ENCODE measurements at places on chromosomes 16 and 17.

GRCh38 chr16:23691483-23692189 is 12.9 kb downstream of the PLK1 start:
- no peak for DNase-seq

- no peak for DNase-seq
Observed at GRCh38 chr17:39629494-39629880, 2.7 kb downstream of the PPP1R1B start.

DNA sequence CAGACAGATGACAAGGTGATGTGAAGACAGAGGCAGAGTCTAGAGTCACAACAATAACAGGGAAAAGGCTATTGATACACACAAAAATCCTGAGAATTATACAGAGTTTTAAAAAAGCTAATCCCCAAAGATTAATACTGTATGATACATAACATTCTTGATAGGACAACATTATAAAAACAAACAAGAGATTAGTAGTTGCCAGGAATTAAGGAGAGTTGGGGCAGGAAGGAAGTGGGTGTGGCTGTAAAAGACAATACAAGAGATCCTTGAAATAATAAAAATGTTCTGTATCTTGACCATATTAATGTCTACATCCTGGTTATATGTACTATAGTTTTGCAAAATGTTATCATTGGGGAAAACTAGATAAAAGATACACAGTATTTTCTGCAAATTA is 309.5 kb upstream of the PMFBP1 start:
- no peak for DNase-seq

DNA sequence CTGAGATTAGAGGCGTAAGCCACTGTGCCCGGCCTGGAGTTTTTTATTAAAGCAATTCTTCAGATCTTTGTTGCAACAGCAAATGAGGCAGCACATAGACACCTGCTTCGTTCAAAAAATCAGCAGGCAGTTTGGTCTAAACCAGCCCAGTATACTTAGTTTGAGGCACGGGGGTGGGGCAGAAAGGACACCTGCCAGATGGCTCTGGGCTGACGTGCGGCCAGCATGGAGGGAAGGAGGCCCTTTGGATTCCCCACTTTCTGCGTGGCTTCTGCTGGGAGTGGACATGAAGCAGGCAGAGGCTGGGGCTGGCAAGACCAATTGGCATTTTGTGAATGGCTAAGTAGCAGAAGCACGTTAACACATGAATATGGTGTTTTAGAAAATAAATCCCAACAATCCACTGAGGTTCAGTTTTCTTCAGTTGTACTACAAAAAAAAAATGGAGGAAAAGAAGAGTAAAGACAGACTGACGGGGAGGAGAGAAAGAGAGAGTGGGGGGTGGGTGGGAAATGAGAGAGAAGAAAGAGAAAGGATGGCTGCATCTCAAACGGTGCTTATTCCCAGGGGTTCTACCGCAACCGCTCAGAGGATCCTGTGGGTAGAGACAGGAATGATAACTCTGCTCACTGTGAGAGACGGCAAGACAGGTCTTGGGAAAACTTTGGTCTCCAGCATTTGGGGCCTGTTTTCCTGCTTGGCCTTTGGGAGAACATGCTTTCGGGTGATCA is 16.3 kb downstream of the C16orf46 start:
- DNase-seq: no peak

DNA sequence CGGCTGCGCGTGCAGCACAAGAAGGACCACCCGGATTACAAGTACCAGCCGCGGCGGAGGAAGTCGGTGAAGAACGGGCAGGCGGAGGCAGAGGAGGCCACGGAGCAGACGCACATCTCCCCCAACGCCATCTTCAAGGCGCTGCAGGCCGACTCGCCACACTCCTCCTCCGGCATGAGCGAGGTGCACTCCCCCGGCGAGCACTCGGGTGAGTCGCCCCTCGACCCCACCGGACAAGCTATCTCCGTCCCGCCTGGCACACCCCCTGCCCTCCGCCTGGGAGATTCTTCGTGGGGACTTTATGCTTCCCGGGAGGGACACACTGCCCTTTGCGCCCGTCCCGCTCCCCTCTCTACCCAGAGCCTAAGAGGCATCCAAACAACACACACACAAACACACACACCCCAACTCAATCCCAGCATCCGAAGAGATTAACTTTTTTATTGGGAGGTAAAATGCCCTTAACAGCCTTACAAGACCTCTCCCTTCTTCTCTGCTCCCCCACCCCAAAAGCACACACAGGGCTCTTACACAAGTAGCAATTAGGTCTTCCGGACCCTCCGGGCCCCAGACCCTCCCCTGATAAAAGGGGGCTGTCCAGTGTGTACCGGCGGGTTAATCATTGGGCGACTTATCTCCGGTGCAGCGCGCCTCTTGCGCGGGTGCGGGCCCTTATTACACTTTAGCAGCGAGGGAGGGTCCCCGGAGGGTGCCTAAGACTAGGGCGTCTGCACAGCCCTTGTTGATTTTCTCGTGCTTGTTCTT is 2.1 kb downstream of the SOX9 start:
- DNase-seq: no peak

- no peak for DNase-seq
Observed at GRCh38 chr17:68514831-68515635, 2.8 kb downstream of the PRKAR1A start.

DNA sequence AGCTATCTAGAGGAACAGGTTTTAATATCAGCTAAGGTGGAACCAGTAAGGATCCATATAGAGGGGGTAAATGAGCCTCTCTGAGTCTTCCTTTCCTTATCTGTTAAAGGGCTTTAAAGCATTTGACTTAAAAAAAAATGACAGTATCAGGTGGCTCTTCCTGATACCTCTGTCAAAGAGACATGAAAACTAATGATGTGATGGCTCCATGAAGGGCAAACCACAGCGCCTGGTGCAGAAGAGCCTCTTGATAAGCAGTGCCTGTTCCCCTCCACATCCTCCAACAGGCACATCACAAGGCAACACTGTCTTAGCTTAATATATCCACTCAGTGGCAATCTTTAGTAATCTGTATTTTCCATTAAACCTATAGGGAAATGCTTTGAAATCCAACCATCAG is 68.9 kb downstream of the USP31 start:
- DNase-seq: no peak

DNA sequence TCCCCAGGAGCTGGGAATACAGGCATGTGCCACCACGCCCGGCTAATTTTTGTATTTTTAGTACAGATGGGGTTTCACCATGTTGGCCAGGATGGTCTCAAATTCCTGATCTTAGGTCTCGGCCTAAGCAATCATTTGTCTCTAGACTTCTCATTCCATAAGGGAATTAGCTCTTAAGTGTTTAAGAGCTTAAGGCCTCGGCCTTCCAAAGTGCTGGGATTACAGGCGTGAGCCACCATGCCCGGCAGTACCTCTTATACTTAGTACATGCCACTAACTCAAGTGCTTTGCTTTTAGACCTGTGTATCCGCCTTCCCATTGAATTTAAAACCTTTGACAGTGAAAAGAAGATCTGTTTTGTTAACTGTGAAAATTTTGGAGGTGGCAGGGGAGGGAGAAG is 16.6 kb upstream of the IL21R start:
- no peak for DNase-seq

GRCh38 chr17:284676-285355 is 67.8 kb downstream of the RPH3AL start:
- peak; percentile 12 for DNase-seq

DNA sequence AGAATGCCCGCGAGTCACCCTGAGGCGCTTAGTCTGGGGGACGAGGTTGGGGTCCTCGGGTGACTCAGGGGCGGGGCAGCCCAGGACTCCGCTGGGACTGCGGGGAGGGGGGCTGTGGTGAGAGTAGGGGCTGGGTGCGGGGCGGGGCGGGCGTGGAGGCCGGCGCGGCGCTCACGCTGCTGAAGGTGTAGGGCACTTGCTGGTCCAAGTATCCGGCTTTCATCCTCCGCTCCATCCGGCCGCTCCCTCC is 832 bp downstream of the ETV4 start:
- no peak for DNase-seq

GRCh38 chr17:8153957-8154607 is 1.9 kb upstream of the PER1 start:
- DNase-seq: peak; percentile 99

DNA sequence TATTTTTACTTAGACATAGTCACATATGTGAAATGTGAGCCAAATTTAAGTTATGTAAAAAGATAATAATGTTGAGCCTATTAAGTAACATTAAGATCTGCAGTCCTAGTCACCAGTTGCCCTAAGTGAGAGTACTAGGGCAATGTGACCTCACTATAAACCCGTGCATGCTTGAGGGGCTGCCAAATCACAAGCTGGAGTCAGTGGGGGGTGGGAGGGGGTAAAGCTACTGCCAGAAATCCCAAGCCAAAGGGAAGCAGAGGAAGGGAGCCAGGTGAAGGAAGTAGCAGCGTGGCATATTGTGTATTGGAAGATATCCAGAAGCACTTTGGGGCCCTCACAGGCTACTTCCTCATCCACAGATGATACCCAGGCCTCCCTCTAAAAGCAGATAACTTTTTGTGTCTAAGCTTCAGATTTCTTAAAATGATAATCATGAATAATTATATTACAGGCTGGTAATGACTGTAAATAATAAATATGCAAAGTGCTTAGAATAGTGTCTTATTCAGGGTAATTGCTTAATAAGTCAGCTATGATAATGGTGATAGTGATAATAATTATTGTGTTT is 134.1 kb downstream of the CA10 start:
- no peak for DNase-seq

- no peak for DNase-seq
Observed at GRCh38 chr17:32960815-32961214, 30.8 kb upstream of the SPACA3 start.

DNA sequence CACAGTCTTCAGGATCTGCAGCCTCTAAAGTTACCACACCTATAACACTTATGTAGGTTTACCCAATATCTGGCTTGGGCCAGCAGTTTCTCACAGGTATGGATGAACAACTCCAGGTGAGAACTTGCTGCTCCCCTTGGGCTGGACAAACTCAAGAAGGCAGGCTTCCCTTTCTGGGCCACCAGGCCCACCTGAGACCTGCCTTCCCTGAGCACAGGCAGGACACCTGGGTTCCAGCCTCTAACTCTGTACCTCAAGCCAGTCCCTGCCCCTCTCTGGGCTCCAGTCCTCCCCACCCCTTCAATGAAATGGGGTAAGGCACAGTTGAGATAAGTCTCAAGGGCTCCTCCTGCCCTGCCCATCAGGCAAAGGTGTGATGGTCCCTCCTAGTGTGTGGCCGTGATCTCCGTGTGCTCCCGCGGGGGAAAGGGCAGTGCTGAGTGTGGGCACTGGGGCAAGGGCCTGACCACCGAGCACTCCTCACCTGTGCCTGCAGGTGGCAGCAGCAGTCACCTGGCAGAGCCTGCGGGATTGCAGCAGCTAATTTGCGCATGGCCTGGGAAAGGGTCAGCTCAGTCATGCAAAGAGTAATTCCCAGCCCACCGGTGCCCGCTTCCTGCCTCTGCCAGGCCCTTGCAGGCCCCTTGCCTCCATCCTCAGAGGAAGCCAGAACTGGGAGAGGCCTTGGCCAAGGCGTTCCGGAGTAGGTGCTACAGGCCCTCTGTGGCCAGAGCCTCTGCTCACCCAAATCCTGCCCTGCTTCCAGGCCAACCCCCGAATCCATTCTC is 28.2 kb upstream of the ADGRG1 start:
- DNase-seq: peak; percentile 59

GRCh38 chr16:49348408-49349176 is 25.0 kb upstream of the C16orf78 start:
- DNase-seq: no peak

DNA sequence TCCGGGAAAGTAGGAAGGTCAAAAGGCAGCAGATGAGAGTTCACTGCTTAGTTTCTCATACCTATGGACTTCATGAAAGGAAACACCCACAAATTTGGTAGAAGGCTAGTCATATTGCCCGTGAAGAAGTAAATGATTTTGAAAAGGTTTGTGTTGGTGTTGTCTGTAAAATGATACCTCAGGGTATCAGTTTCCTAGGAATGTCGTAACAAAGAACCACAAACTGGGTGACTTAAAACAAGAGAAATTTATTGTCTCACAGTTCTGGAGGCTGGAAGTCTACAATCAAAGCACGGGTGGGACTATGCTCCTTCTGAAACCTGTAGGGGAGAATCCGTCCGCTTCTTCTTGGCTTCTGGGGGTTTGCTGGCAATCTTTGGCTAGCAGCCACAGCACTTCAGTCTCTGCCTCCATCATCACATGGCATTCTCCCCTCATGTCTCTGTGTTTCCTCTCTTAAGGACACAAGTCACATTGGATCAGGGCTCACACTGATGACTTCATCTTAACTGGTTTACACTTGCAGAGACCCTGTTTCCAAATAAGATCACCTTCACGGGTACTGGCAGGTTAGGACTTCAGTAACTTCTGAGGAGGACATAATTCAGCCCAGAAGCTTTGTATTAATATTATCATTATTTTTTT is 2.0 kb upstream of the NAE1 start:
- no peak for DNase-seq

DNA sequence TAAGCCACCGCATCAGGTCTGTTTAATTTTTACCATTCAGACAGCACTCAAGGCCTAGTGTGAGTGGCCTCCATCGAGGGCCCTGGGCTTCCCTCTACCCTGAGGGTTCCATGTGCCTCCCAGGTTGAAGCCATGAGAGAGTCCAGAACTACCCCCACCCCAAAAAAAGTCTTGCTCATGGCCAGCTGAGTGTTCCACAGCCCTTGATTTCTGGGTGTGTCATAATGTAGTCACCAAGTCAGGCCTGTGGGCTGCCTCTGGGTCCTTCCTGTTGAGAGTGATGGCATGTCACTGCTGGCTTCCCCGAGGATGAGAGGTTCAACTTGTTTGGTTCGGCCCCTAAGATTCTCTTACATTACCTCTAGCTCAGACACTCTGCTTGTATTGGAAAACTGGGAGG is 100.6 kb downstream of the PITPNC1 start:
- no peak for DNase-seq

DNA sequence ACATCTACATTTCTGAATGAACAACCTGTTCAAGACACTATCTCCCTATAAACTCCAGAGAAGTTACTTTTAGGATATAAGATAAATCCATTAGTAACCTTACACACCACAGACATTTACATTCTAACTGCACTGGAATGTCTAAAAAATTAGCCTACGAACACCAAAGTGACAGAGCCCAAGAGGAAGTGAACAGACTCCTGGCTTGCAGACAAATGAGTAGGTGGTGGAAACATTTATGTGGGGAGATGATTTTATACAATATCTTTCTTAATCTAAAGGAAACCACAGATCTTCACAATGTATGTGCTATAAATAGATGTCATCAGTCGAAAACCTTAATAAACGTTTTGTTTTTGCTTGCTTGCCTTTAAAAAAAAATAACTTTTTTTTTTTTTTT is 18.8 kb downstream of the ZNF652 start:
- DNase-seq: no peak

GRCh38 chr17:34584805-34585416 is 5.5 kb downstream of the TMEM132E start:
- DNase-seq: no peak

DNA sequence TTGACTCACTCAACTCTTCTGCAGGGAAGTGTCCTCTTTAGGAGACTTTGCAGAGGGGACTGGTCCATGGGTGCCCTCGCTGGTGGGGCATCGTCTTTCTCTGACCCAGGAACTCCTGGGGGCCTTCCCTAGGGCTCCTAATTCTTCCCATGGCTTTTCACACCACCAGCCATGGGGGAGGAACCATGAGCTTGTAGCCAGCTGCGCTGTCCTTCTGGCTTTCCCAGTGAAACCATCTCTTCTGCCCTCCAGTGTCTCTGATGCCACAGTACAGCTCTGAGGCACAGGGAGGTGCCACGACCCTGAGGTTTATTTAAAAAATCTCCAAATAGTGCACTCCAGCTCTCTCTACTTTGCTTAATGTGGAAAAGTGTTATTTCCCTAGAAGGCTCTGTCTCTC is 78.6 kb downstream of the SDR42E1 start:
- DNase-seq: no peak

- DNase-seq: no peak
Observed at GRCh38 chr16:1859650-1860049, 12.3 kb downstream of the MEIOB start.

GRCh38 chr17:20954794-20955193 is 88.0 kb downstream of the USP22 start:
- DNase-seq: no peak
